ENCODE measurements at places on chromosomes 3 and 15.

- no peak for DNase-seq
Observed at GRCh38 chr15:64884679-64885078, 27.0 kb upstream of the ANKDD1A start.

DNA sequence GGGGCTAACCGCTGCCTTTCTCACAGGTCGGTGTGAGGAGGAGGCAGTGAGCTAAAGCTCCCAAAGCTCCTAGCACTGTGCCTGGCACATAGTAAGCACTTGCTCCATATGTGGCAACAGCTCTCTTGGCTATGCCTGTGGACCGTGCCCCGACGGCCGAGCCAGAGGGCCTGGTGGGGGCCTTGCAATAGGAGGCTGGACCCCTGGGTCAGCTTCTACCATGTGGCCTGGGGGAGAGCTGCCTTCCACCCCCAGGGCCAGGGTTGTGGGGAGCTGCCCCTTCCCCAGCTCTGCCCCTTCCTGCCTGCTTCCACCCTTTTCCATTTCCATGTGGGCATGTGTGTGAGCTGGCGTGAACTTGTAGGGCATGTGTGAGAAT, 16.9 kb upstream of the GNAT1 start:
- no peak for DNase-seq

- no peak for DNase-seq
Observed at GRCh38 chr15:31758126-31758525, 272.2 kb upstream of the CHRNA7 start.

- no peak for DNase-seq
Observed at GRCh38 chr3:102617381-102617780, 182.6 kb downstream of the ZPLD1 start.
